ENCODE measurements at places on chromosomes 4 and X. TPM values are rescaled to one million over a fixed set of nuclear protein-coding genes. Genes with fewer than 3 reads are reported as not detected.

DNAAF6 gene
- total RNA-seq, result not detected

UGT2B15 gene
- 0.03 TPM for total RNA-seq

KLHL2 gene
- 19.9 TPM for total RNA-seq

VEGFC gene
- 7.8 TPM for total RNA-seq

MAGEA11 gene
- total RNA-seq, result not detected

GLUD2 gene
- 2.2 TPM for total RNA-seq
